Activated CD8-positive, alpha-beta memory T cell treated with anti-CD3 and anti-CD28 coated beads, Interleukin-2, amount 10 ng/mL, durations not matched to agents 7 days and 5 days (primary cell): ENCODE measurements at places on chromosomes 2 and 18. TPM values are rescaled to one million over a fixed set of nuclear protein-coding genes. Genes with fewer than 3 reads are reported as not detected.

DNA sequence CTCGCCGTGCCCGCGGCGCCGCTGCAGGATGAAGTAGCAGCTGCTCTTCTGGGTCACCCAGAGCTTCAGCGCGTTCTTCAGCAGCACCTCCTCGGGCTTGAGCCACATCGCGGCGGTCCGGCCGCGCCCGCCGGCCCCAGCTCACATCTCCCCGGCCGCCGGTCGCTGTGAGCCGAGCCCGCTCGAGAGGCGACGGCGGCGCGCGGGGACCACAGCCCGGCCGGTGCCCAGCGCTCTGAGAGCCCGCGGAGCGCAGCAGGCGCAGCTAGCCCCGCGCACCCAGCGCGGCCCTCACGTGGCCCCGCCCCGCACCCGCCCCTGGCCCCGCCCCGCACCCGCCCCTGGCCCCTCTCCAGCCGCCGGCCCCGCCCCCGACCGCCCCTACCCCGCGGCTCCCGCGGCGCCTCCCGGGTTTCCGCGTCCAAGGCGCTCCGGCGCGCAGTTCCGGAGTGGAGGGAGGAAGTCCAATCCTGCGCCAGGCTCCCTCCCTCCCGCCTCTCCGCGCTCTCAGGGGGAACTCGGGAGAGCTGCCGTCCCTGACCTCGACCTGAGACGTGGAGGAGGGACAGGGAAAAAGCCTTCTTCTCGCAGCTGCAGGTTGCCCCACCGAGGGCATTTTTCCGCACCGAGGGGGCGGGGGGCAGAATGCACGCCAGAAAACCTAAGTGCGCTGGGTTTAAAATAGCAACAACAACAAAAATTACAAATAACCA lies at the start of gene TBC1D8:
TBC1D8 (minus strand) TSS at position 237 of the 713 bp plus-strand sequence; CDS start at position 108, 129 bp downstream.
- peak; percentile 64 for DNase-seq

- no peak for DNase-seq
Measured at GRCh38 chr2:150474326-150475074, 13.0 kb downstream of the RND3 start.

GRCh38 chr2:213152065-213152794 lies 818 bp upstream of the IKZF2 start:
- DNase-seq: peak; percentile 54

GRCh38 chr2:134401081-134401497 lies 147.2 kb downstream of the MGAT5 start:
- no peak for DNase-seq

GRCh38 chr2:237042101-237042500 lies 43.6 kb upstream of the COPS8 start:
- DNase-seq: no peak

- no peak for DNase-seq
Measured at GRCh38 chr2:43507137-43507536, 88.7 kb downstream of the THADA start.

GRCh38 chr2:69181806-69182427 lies 168.9 kb downstream of the ANTXR1 start:
- DNase-seq: no peak

GRCh38 chr2:53739032-53739431 lies 28.6 kb upstream of the CHAC2 start:
- DNase-seq: no peak

- DNase-seq: no peak
Measured at GRCh38 chr2:216560838-216561270, 62.2 kb downstream of the RPL37A start.

DNA sequence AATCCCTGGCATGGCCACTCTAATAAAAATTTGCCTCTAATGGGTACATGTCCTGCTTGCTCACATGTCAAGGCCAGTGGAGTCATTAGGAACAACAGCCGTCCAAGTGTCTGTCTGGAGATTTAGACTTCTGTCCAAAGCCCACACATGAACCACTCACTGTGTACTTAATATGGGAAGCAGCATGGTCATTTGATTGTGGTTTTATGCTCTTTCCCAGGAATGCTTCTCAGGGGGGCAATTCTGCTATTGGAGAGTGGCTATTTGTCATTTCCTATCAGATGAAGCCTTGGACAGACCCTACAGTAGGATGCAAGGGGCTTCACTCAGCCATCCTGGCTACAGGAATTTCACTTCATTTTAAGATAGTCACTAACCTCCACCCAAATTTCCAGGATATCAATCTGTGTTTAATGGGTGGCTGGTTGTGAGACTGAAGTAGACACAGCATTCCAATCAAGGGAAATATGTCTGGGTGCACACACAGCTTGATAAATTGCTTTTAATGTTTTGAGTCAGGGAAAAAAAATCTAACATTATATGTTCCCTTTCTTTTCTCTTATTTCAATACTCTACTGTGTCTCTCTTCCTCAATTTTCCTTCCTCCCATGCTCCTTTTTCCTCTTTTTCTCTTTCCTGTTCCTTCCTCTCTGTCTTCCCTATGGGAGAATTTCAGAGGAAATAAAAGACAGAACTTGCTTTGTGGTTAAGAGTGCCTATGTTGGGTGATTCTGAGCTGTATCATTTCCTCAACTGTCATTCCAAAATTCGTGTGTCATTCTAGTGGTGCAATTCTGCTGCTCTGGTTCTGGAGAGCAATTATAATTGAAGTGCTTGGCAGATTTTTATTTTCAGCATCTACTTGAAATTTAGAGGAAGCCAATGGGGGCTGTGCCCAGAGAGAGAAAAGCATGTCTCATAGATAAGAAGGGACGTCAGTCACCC lies 320.1 kb downstream of the OSR1 start:
- DNase-seq: no peak

DNA sequence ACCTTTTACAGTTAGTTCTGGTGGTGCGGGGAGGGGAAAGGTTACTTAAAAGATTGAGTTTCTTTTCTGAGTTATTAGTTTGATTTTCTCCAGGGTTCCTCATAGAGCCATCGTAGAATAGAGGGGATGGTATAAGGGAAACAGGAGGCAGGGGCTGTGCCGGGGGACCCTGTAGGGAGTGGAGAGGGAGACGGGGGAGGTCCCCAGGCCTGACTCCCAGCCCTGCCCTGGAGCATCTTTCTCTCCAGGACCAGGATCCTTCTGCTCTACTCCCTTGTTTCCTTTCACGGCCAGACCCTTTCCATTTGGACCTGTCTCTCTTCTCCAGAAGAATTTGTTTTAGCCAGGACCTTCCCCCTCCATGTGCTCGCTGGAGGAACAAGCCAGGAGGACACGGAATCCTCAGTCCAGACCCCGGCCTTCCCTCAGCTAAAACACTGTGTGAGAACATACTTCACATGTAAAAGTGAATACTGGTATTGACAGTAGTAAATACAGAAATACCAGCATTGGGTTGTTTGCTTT lies 35.4 kb downstream of the DGKD start:
- DNase-seq: no peak

DNA sequence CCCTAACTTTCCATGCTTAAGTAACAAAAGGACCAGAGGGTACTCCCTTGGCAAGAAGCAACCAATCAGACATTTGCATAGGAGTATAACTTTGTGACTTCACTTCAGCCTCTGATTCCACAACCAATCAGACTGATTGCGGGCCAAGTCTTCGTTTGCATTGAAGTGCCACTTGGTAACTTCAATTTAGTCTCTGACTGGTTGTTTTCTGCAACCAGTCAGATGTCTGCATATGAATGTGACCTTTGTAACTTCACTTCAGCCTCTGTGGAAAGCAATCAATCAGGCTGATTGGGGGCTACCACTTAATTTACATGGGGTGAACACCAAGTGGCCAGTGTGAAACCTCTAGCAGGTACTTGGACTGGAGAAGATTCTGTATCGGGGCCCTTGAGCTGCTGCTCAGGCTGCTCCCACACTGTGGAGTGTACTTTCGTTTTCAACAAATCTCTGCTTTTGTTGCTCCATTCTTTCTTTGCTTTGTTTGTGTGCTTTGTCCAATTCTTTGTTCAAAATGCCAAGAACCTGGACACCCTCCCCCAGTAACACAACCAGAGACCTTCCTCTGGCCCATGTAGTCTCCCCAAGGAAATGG lies 241.5 kb downstream of the ACKR3 start:
- DNase-seq: no peak

- no peak for DNase-seq
Measured at GRCh38 chr2:102337481-102338386, 17.9 kb upstream of the IL18R1 start.

Gene CYRIA
- total RNA-seq: 0.77 TPM

Gene TGFA
- total RNA-seq: not detected

Gene SKOR2
- total RNA-seq: not detected

Gene SLC30A3
- total RNA-seq: 0.38 TPM

Gene TACR1
- not detected for total RNA-seq
